ENCODE measurements at places on chromosomes 6 and 20.
A peak's percentile ranks its signal among the peaks of the same experiment; 100 is the strongest.

DNA sequence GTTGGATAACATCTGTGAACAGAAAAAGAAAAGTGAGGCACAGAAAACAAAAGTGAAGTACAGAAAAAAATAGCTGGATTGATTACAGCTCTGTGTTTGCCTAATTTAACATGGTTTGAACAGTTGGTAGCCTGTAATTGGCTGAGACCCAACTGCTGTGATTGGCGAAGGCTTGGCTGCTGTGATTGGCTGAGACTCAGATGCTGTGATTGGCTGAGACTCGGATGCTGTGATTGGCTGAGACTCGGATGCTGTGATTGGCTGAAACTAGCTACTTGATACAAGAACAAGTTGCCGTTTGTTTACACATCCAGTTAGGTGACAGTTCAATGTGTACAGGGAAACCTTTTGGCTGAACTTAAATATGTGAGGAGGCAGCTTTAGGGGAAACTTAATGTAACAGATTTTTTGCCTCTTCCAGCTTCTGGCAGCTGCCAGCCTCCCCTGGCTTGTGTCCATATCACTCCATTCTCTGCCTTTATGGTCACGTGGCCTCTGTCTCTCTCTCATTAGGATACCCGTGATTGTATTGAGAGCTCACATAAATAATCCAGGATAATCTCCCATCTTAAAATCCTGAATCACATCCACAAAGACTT is 223.4 kb upstream of the FOXA2 start:
- DNase-seq = no peak

DNA sequence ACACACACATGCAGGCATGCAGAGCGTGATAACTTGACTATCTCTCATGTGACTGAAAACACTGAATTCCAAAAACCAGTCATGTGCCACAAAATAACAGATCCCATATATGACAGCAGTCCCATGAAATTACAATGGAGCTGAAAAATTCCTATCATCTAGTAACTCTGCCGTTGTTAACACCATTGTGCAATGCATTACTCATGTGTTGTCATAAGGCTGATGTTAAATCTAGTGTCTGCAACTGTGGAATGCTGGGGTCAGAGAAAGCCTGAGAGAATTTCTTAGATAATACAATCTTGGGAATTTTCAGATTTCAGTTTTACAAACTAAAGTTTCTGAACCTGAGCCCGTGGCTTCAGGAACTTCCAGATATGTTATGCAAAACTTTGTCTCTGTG is 70.2 kb downstream of the LYRM4 start:
- no peak for DNase-seq

GRCh38 chr6:117629119-117629660 is 26.9 kb upstream of the GOPC start:
- no peak for DNase-seq

DNA sequence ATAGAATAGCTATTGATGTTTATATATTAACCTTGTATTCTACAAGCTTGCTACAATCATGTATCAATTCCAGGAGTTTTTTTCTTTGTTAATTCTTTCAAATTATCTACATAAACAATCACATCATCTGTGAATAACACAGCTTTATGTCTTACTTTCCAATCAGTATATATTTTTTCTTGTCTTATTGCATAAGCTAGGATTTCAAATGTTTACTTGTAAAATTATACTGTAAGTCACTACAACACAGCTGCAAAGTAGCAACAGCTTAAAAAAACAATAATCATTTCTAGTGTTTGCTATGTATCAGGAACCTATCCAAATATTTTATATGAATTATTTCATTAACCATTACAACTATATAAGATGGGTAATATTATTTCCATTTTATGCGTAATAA is 270.4 kb downstream of the KIF16B start:
- DNase-seq = no peak

GRCh38 chr6:87264481-87264880 is 57.9 kb upstream of the SMIM8 start:
- no peak for DNase-seq

- DNase-seq = no peak
Observed at GRCh38 chr6:122631571-122632249, 21.5 kb downstream of the PKIB start.

- no peak for DNase-seq
Observed at GRCh38 chr6:113820761-113821160, 36.4 kb upstream of the MARCKS start.

DNA sequence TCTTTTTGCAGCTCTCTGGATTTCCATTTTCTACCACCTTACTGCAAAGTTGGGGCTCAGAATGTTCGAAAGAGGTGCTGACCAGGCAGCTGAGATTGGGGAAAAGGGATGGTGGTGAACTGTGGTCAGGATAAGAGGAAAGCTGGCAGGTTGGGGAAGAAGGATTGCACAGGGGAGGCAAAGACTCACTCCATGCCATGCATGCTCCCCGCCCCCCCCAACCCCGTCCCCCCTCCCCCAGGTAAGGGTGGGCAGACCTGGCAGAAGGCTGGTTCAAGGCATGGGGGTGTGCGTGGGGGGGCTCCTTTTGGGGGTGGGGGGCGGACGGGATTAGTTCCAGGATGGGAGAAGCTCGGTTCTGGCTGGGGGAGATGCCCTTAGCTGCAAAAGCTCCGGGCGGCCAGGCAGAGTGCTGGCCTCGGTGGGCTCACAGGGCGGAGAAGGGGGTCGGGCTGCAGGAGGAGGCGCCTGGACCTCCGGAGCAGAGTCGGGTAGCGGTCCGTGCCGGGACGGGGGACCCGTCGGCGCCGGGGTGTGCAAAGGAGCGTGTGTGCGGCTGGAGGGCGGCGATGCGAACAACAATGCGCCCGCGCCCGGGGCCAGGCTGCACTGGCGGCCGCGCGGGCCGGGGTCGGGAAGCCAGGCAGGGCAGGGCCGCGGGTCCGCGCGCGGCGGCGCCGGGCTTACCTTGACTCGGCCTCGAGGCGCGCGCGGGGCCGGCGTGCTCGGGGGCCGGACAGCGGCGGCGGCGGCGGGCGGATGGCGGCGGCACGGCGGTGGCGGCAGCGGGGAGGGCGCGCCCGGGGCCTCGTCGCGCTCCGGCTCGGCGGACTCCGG is 880 bp downstream of the ADNP start:
- DNase-seq = no peak

GRCh38 chr20:62427172-62428001 is at the start of gene RBBP8NL:
Gene RBBP8NL, minus strand, starts transcription at chr20:62427539. Its CDS starts 7,892 bp downstream, at chr20:62419647.
- DNase-seq = no peak

GRCh38 chr20:1897541-1897940 is 2.3 kb downstream of the SIRPA start:
- no peak for DNase-seq

DNA sequence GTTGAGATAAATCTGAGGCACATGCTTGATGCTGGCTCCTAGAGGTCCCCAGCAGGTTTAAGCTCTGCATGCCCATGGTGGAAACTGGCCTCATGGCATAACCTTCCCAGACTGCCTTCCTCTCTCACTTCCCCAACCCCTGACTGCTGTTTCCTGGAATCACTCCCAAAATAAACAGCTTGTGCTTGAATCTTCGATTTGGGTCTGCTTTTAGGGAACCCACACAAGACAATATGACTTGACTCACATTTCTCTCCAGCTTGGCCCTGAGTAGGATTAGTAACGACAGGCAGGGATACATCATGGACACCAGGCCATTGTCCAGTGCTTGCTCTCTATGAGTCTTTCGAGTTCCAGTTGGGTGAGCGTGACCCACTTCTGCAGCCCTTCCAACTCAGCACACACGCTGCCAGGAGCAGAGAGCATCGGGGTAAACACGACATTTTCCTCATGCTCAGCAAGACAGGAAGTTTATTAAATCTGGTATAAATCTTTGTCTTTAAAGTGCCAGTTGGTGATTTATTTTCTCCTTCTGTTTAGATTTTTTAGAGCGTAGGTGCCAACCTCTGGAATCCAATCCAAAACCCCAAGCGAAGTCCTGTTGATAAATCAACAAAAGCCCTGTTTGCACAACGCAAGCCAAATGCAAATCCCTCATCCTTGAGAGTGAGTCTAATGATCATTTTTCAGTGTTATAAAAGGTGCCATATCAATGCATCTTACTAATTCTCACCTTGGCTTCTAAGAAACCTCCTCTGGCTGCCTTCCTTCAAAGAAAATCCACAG is 135.0 kb downstream of the FOXA2 start:
- no peak for DNase-seq

GRCh38 chr6:16267428-16268263 is 29.3 kb downstream of the GMPR start:
- DNase-seq = no peak

DNA sequence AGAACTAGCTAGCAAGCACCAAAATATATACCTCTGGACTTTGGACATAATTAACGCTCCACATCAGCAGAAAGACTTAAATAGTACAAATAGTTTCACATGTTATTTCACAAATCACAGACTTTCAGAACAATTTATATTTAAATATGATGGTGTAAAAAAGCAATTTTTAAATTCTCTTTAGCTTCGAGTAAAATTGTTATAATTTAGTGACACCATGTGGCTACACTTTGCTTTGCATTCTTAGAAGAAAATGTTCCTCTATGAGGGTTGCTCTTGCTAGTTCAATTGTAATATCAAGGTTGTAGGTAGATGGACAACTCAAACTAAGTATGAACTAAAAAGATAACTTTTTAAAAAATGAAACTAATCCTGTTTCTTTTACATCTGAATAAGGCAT is 69.0 kb downstream of the BTBD9 start:
- no peak for DNase-seq

DNA sequence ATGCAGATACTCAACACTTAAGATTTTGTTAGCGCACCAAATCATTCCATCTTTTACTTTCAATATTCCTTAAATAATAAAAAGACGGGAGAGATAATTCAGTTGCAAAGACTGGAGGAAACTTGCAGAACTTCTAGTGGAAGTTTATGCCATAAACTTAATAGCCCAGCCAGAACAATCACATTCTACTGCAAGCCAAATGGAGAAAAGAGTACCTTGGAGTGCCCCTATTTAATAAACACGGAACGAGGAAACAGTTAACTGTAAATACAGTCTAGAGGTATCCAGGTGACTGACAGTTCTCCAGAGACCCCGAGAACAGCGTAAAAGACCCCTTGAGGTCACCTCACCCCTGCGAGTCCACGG is 635 bp downstream of the SLC35B3 start:
- no peak for DNase-seq

DNA sequence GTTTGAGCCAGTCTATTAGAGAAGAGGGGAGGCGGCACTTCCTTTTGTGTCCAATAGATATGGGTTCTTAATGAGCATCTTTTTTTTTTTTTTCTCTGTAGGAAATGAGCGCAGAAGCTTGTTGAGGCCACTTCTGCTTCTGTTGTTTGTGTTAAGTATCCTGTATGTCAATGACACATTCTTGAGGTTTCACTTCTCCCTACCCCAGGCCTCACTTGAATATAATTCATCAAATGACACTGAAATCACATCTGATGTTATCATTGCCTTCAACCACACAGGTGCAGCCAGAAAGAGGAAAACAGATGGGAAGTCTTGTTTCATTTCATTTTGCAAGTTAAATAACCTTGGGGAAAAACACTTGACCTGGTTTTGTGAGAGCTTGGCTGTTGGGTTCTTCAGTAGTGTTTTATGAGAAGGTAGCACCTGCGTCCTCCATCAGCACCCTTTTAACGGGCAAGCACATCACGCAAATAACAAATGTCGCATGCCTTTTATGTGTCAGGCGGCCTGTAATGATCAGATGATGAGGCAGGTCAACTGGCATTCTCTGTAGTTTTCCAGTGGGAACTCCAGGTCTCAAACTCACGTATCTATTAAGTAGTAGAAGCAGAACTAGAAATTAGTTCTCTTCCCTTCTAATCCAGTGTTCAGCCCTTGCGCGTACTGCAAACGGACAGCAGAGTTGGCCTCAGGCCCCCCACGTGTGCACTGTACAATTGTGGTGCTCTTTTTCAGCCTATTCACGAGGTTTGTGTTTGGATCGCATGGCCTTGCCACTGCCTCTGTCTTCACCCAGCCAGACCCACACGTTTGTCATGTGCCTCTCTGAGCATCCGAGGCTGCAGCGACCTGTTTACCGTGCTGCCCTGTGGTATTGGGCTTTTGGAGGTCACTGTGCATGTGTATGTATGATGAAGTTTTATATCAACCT is 23.5 kb downstream of the PLEKHG1 start:
- peak; percentile 55 for DNase-seq

Measured in GM18507 (cell line).